ENCODE measurements at places on chromosomes 12 and 14. TPM values are rescaled to one million over a fixed set of nuclear protein-coding genes. Genes with fewer than 3 reads are reported as not detected.

The CLIP1 gene
- 37.8 TPM for total RNA-seq

The INSM2 gene
- total RNA-seq = not detected

The CATSPERB gene
- under 0.01 TPM for total RNA-seq

The C1S gene
- 43.2 TPM for total RNA-seq

The MLEC gene
- 64.7 TPM for total RNA-seq

The NID2 gene
- total RNA-seq = 61.7 TPM

The FSCB gene
- total RNA-seq = not detected

The CNOT2 gene
- 112 TPM for total RNA-seq

The OR4E2 gene
- total RNA-seq = not detected

The RPL10L gene
- not detected for total RNA-seq

The NRXN3 gene
- total RNA-seq = under 0.01 TPM

The SLCO1C1 gene
- not detected for total RNA-seq

The GLIPR1L1 gene
- total RNA-seq = not detected

The LRTM2 gene
- not detected for total RNA-seq

The ZBTB42 gene
- 2.5 TPM for total RNA-seq

The REP15 gene
- total RNA-seq = 6.3 TPM

The ABCD2 gene
- total RNA-seq = under 0.01 TPM

The MCRS1 gene
- 62.2 TPM for total RNA-seq

The VWF gene
- 1.2 TPM for total RNA-seq

The DNAI7 gene
- total RNA-seq = not detected

The ASCL1 gene
- total RNA-seq = not detected

The PRORP gene
- 31.1 TPM for total RNA-seq

The RASSF8 gene
- total RNA-seq = 69.4 TPM

The FOXN4 gene
- not detected for total RNA-seq
